ENCODE measurements at places on chromosomes 7 and 10. TPM values are rescaled to one million over a fixed set of nuclear protein-coding genes. Genes with fewer than 3 reads are reported as not detected.

Gene LRGUK
- under 0.01 TPM for total RNA-seq

Gene ANKRD30A
- total RNA-seq = not detected

Gene CYP3A4
- not detected for total RNA-seq

Gene PLA2G12B
- not detected for total RNA-seq

Gene CDHR1
- total RNA-seq = not detected

Gene LIPM
- not detected for total RNA-seq

Gene KLLN
- 1.2 TPM for total RNA-seq

Gene ZNF365
- total RNA-seq = 3.8 TPM

Gene PHKG1
- total RNA-seq = 0.99 TPM

Gene NEBL
- 0.17 TPM for total RNA-seq

Gene ZNF503
- 22.7 TPM for total RNA-seq

Gene CALCR
- total RNA-seq = not detected

Gene AKR1E2
- 17.0 TPM for total RNA-seq

Gene FAM20C
- total RNA-seq = 123 TPM

Gene LIPF
- total RNA-seq = 0.29 TPM

Gene CAV2
- total RNA-seq = 79.1 TPM

Gene SLC13A1
- total RNA-seq = not detected

Gene RTKN2
- 1.3 TPM for total RNA-seq

Gene ADAMTS14
- total RNA-seq = 29.4 TPM

Gene SHH
- total RNA-seq = under 0.01 TPM

Gene MOGAT3
- not detected for total RNA-seq
